NCI-H510A (cell line): ENCODE measurements at places on chromosomes 5 and 9.

DNA sequence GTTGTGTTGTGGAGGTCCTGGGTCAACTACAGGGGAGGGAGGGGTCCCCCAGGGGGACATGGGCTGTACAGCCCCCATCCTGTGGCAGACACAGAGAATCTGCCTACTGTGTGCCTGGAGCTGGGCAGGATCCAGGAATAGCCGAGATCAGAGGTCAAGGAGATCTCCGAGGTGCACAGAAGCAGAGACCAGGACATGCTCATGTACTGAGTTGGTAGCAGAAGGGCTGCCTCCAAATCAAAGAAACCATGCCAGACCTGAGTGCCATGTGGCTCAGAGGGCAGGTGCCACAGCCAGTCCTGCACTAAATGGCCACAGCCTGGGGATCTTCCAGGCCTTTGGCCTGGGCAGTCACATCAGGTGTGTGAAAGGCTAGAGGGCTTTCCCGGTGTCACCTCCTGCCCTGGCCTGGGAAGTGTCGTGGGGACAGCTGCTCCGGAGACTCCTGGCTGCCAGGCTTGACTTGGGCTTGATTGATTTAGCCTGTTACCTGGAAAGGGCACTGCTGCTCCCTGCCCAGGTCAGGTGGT is 27.8 kb downstream of the GSN start:
- DNase-seq = no peak

DNA sequence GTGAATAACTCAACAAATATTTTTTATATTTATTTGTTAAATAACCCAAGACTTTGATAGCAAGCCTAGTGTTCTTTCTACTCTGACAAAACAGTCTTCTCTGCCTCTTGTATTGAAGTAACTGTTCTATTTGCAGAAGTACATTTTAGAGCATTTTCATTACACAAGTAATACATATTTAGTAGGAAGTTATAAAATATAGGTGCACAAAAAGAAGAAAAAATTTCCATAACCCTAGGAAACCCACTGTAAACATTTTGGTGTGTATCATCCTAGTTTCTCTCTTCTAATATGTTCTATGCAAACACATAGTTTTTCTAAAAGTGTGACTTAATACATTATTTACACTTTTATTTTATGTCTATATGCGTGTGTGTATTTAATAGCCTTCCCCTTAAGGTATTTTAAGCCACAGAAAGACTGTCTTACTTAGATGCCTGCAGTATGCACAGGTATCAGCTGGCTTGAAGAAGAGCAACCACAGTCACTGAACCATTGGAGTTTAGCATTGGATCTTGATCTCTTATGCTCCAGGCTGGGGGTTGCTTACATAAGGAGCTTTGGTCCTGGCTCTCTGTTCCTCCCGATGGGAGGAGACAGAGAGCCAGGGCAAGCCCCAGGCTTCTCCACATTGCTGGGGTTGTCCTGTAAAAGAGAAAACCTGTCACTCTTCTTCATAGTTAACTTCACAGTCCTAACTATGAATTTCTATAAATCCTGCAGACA is 3.8 kb downstream of the SELENOP start:
- no peak for DNase-seq

DNA sequence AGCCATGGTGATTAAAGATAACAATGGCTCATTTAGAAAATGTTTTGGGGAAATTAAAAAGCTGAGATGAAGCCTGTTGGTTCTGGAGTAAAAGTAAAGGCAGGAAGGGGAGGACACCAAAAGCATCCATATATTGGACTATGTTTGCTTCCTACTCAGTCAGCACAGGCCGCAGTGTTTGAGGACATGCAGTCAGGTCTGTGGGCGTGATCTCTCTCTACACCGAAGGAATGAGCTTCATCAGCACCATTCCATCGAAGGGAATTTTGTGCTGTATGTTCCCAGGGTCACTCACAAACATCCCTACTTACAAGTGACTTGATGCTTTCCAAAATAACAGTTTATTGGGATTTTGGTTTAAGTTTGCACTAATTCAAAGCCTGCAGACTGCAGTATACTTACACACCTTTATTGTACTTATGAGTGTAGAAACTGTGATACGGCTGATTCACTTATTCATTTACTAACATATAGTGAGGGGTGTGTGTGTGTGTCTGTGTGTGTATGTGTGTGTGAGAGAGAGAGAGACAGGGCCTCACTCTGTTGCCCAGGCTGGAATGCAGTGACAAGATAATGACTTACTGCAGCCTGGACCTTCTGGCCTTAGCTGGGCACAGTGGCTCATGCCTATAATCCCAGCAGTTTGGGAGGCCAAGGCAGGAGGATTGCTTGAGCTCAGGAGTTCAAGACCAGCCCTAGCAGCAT is 13.4 kb upstream of the CDK5RAP2 start:
- DNase-seq = no peak

DNA sequence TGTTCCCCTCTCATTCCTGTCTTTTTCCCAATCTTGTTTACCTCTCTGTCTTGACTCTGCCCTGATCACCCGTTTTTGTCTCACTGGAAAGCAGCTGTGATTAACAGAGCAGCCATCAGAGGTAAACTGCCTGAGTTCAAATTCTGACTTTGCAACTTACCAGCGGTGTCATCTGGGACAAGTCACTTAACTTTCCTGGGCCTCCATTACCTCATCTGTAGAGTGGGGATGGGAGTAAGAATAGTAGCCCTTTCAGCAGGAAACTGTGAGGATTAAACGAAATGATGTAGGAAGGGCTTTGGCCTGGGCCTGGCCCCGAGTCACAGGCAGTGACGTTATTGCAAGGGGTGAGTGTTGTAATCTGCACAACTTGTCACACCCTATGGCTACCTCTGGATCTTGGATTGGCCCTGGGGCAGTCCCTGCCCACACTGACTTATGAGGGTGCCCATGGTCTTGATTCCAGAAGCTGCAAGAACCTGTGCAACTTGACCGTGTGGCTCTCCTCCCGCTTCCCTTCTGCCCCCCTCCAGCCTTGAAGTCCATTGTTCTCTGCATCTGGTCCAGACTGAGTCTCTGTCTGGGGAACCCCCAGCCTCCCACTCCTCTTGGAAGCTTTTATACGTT is 657 bp upstream of the PCDH12 start:
- DNase-seq = no peak

GRCh38 chr9:25913806-25914205 is 235.6 kb upstream of the TUSC1 start:
- no peak for DNase-seq

DNA sequence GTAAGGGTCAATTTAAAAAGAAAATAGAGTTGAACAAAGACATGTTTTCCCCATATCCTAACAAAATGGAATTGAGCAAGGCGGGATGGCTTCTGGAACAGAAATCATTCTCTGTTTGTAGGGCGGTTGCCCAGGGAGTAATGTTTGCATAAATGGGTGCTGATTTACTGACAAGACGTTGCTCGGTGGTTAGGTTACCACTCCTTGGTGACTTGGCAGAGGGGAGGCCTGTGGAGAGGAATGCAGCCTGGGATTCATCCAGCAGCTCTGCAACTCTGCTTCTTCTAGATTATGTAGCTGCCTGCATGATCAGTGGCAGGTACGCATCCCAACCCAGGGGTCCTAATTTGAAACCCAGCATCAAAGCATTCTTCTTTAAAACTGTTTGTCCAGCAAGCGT is 200.2 kb downstream of the CFAP90 start:
- DNase-seq = no peak

DNA sequence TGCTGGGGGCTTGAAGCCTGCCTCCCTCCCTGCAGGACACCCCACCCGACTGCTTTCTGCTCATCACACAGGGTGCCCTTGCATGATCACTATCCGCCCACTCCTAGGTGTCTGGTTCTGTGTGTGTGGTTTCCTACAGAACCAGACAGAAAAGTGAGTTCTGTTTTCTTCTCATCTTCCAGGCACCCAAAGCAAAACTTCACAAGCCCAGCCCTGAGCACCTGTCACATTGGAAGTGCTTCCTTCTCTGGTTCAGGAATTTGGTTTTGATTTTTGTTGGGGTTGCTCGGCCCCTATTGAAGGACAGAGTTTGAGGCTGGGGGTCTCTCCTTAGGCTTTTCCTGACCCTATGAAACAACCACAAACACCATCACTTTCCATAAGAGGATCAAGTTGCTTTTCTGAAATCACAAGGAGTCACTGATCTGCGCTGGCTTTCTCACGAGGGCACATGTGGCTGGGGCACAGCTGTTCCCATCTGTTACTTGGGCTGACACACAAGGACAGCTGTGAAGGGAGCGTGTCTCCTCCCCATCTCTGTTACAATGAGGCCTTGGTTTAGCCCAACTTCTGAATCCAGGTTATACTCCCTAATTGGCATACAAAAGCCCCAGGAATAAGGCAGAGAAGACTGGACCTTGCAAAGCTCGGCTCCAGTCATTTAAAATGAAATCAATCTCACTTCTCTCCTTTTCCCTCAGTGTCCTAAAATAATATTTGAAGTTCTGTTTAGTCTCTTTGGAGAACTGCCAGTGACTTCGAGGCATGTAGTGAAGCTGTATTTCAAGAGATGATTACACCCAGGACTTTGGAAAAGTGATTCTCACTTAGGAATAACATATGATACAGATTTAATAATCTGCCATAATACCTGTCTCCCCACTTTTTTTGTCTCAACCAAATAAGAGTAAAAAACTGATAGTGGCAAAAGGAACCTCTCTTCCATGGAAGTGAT is 213.1 kb upstream of the GAS1 start:
- no peak for DNase-seq

GRCh38 chr5:123785162-123786071 is 273.4 kb downstream of the CSNK1G3 start:
- DNase-seq = no peak

- DNase-seq = no peak
These were observed 5.2 kb downstream of the MEF2C start for GRCh38 chr5:88877826-88878225.

DNA sequence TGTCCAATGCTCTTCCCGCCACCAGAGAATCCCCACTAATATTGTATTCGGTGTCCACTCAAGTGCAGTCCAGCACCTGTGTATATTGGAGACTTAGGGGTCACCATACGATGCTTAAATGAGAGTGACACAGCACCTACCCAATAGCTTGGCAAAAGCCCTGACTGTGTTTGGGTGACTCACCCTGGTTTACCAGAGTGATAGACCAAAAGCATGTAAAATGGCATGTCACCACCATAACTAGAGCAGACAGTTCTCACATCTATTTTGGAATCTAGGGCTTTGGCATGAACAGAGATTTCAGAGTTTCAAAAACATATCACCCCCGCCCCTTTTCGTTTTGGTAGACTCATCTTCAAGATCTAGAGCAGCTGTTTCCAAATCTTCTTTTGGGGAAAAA is 217.3 kb upstream of the RASEF start:
- no peak for DNase-seq

GRCh38 chr5:92548346-92548745 is 1032.7 kb downstream of the NR2F1-AS1 start:
- no peak for DNase-seq

- DNase-seq = no peak
These were observed 513 bp downstream of the FAM193B start for GRCh38 chr5:177553671-177554429.

- no peak for DNase-seq
These were observed 15.4 kb downstream of the MACIR start for GRCh38 chr5:103273952-103274351.

GRCh38 chr5:38167562-38167996 is 90.8 kb upstream of the EGFLAM start:
- no peak for DNase-seq

DNA sequence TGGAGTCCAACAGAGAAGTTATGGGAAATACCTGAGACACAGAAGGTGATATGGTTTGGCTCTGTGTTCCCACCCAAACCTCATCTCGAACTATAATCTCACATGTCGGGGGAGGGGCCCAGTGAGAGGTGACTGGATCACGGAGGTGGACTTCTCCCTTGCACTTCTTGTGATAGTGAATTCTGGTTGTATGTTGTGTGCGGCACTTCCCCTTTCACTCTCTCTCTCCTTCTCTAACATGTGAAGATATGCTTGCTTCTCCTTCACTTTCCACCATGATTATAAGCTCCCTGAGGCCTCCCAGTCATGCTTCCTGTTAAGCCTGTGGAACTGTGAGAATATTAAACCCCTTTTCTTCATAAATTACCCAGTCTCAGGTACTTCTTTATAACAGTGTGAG is 96.1 kb downstream of the TMEM232 start:
- DNase-seq = no peak

- DNase-seq = no peak
These were observed 29.7 kb upstream of the RNU6ATAC start for GRCh38 chr9:134193912-134194535.

DNA sequence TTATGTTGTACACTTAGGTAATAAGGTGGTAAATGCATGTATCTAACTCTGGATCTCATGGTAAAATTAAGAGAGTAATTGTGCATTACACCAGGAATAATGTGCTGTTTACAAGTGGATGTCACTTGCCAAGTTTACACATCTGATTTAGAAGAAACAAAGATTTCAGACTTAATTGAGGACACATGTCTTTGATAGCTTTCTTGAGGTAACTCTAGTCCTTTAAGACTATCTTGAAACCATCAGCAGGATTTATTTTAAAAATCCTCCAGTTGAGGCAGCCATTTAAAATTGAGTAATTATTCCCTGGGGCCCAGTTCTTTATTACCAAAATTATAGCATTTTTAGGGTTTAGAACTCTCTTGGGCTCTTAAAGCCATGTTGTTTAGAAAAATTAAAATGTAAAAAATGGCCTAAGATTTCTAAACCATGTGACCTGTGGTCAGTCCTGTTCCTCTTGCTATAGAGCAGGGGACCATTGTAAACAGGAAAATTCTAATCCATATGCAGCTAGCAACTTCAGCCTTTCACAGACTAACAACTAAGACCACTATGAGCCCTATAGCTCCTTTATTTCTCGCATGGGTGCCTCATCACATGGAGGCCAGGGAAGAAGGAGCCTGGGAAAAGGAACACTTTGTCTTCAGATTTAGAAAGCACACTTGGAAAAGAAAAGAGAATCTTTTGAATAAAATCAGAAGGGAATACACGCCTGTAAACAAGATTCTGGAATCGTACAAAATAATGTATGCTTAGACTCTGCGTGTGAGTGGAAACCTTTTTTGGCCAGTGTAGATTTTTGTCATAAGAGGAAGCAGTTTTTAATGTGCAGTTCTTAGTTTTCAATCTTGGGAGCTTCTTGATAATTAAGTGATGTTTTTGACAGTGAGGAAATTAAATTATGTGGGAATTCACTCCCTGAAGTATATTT is 71.2 kb downstream of the ZSWIM6 start:
- no peak for DNase-seq

GRCh38 chr5:137938751-137939143 is 49.5 kb downstream of the PKD2L2 start:
- no peak for DNase-seq

GRCh38 chr9:92720807-92721535 is 43.7 kb downstream of the BICD2 start:
- no peak for DNase-seq

DNA sequence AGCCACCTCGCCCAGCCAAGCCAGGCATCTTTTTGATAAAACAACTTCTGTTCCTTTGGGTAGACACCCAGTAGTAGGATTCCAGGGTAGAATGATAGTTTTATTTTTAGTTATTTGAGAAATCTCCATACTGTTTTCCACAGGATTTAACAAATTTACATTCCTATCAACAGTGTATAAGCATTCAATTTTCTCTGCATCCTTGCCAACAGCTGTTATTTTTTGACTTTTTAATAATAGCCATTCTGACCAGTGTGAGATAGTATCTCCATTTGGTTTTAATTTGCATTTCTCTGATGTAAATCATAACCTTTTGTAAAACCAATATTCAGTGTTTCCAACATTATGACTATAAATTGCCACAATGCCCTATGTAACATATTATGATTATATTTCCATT is 28.2 kb upstream of the CCNB1 start:
- DNase-seq = no peak

GRCh38 chr5:141680178-141680577 is 1.9 kb downstream of the ARAP3 start:
- DNase-seq = no peak
